Left kidney (tissue), 8 donors: ENCODE measurements at places on chromosomes 7 and 10.

- DNase-seq: no peak
Observed at GRCh38 chr10:115167751-115168150, 74.6 kb downstream of the ATRNL1 start.

- no peak for DNase-seq
Observed at GRCh38 chr10:90862908-90863514, 5.2 kb upstream of the HTR7 start.

DNA sequence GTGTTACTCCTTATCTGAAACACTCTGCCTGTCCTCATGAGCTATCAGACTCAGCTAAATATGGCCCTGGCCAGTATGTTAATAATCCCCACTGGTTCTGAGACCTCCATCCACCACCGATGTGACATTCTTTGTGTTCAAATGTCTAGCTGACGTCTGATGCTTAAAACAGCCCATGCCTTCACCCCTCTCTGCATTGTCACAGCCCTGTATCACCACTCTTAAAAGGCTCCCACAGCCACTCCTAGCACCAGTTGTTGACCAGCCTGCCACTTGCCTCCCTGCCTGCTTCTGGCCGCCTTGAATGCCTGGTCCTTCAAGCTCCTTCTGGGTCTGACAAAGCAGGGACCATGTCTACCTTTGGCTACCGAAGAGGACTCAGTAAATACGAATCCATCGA, at the start of gene LMOD2:
TSS of gene LMOD2 (plus strand) at position 253 of the 400 bp plus-strand sequence. CDS start at position 351, 98 bp downstream.
- no peak for DNase-seq

DNA sequence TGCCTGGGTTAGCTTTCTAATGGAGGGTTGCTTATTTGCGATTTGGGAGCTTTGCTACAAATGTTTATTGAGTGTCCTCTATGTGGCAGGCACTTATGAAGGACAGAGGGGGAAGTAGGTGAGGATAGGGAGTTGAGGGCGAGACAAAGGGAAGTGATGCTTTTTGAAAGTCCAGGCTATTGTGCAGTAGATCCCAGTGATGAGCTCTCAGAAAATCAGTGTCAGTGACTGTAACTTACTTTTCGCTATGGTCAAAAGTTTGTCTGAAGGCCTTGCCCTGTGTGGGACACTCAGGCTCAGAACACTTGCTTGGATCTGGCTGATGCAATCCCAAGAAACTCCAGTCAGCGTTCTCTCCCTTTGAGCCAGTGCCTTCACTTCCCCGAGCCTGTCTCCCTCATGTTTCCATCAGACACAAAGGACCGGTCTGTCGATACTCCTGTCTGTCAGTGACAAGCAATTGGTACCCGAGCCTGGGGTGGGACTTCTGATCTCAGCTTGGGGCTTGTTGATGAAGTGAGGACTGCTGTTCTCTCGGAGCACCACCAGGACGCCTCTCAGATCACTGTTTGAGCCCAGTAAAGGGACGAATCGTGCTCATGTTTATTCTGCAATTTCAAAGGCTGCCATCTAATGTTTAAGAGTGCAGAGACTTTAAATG, 63.1 kb upstream of the SORCS3 start:
- no peak for DNase-seq

DNA sequence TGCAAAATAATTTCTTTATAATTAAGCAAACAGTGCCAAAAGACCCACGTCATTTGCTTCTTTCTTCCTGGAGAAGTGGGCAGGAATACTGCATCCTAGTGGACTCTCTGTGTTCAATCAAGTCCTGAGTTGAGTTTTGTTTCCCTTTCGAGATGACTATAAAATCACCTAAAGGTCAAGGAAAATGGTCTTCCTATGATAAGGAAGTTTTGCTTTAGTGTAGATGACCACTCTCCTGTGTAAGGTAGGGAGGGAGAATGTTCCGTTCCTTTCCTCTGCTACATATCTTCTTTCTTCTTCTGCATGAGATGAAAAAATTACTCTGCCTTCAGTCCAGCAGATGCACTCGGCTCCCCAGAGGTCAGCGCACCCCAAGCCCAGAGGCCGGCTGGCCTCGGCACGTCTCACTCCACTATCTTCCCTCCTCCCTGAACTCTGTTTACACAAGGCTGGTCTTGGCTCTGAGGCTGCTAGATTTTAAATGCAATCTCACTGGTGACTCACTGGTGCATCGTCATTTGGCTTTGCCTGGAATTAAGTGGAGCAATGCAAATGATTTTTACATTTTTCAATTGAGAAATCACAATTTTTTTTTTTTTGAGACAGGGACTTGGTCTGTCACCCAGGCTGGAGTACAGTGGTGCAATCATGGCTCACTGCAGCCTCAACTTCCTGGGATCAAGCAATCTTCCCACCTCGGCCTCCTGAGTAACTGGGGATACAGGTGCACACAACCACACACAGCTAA, 18.6 kb upstream of the VDAC2 start:
- no peak for DNase-seq

DNA sequence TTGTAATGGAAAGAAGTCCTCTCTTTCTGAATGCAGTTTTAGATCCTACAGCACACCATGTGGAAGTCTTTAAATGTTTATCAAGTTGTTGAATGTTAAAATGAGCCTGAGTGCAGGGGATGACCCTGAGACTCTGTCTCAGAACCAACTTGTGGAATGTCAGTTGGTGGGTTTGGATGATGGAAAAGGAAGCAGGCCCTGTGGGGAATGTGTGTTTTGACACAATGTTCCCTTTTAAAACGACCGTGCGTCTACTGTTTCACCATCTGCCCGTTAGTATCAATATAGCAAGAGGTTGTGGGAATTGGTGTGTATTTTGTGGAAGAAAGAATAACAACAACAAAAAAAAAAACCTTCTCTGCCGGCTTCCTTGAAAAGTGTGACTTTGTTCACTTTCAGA, 8.3 kb downstream of the DYNC1I1 start:
- DNase-seq: no peak

- no peak for DNase-seq
Observed at GRCh38 chr7:143385891-143386781, 5.0 kb downstream of the ZYX start.

GRCh38 chr7:105759670-105760550, 116.5 kb downstream of the ATXN7L1 start:
- peak; percentile 50 for DNase-seq

DNA sequence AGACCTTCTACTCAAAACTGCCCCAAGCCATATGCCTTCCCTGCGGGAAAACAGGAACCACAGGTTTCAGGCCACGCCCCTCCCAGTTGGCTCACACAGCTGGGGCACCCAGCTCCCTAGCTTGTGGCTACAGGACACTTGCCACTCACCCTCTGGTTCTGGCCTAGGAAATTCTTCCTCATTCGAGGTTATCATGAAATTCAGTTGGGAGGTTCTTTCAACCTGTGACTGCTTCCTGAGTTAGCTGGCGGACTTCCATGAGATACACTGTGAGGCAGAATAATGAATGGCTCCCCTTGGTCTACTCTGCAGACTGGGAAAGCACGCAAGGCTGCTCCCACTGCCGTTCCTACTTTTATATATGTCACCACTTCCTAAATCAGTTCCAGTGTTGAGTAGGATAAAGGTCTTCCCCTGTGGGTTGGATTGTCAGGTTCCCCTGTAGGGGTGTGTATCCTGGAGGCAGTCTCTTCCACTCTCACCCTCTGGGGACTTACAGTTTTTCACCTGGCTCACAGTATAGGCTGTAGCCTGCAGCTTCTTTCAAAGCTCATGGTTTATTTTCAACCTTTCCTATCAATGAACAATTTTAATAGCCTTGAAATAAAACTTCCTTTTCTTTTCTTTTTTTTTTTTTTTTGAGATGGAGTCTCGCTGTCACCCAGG, 37.0 kb downstream of the GPR22 start:
- peak; percentile 30 for DNase-seq

GRCh38 chr10:116203661-116204060, 69.3 kb downstream of the GFRA1 start:
- DNase-seq: no peak

DNA sequence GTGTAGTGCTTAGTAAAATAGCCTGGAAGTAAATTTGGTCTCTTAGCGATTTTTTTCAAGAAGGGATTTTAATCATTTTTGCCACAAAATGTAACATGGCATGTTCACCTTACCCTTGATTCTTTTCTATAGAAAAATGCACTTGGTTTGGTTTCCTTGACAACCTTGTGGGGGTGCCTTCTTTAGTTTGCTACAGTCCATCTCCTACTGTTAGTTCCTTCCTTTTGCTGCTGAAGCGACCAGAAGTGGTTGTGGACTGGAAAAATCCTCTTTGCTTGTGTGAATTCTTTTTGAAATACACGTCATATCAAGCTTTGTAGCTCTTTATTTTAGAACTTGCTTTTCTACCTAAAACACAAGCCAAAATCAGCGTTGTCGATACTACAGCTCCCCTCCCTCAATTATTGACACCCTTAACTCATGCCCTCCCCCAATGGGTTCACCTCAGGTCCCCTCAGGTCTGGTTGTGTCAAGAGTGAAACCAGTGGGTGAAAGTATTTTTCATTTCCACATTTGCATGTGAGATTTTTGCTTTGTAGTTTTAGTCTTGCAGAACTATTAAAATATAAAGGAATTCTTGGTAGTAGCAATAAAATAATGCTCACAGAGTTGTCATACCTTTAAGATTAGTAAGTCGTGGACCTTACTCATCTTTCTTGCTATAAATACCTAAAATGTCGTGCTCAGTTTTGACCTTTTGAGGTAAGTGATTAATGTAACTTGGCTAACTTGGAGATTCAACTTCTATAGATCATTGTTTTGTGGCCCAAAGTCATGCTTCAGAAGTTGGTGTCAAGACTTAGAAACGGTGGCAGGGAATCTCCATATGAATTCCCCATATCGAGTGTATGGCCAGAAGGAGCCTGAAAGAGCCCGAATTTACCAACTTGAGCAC, 1.5 kb downstream of the ACTR3B start:
- no peak for DNase-seq

DNA sequence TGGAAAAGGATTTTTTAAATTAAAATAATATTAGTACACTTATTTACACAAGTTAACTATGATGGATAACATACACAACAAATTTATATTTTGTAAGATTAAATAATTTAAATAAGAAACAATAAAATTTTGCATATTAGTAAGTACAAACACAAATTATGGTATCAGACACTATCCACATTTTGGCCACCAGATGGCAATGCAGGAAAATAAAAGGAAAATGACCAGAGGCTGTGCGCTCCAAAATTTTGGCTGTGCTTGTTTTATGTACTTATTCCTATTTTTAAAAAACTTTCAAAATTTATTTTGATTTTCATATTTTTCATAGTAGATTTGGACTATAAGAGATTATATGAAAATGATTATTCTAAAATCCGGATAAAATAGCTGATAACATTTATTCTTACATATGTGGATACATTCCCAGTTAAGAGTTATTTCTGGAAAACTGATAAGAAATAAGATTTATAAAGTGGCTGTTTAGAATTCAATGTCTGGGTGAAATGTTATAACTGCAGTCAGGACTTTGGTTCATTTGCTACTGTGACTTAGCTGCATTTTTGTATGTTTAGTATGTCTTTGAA, 274.7 kb upstream of the HGF start:
- DNase-seq: peak; percentile 60

- DNase-seq: no peak
Observed at GRCh38 chr7:26991796-26992195, 104.0 kb downstream of the HOXA1 start.

GRCh38 chr7:156765901-156766656, 125.5 kb downstream of the RNF32 start:
- DNase-seq: no peak

GRCh38 chr10:62454687-62455397, 80.7 kb downstream of the ZNF365 start:
- no peak for DNase-seq

GRCh38 chr10:33152146-33152545, 182.3 kb downstream of the NRP1 start:
- DNase-seq: no peak
